ENCODE measurements at places on chromosomes 5 and 9.

- DNase-seq, result no peak
Measured at GRCh38 chr9:137158625-137159024, 11.2 kb downstream of the LRRC26 start.

GRCh38 chr5:135141303-135142268 is 107.6 kb upstream of the PITX1 start:
- DNase-seq, result no peak

DNA sequence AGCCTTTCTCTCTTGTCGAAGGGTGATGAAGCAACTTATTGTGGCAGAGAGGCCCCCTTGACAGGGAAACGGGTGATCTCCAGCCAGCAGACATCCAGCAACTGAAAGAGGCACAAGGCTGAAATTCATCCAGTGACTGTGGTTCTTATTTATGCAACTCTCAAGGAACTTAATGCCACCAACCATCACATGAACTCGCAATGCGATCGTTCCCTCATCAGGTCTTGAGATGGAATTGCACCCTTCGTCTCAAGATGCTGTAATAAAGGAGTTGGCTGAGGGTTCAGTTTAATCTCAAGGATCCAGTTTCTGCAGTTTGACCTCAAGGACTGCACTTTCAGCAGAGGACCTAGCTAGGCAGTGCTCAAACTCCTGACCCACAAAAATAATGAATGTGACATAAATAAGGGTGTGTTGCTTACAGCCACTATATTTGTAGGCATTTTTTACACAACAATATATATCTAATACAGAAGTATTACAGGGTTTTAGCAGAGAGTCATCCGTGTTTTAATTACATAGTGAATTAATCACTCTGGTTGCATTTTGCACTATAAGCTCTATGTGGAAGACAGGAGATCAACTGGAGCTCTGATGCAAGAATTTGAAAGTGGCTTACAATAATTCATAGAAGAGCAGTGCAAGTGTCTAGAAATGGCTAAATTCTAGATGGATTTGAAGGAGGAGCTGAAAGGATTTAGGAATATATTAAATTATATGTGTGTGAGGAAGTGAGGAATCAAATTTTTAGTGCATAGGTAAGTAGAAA is 957.8 kb upstream of the CTNND2 start:
- DNase-seq, result no peak

- no peak for DNase-seq
Measured at GRCh38 chr5:112201141-112201540, 217.9 kb downstream of the EPB41L4A start.

GRCh38 chr9:84839541-84839940 is 170.0 kb downstream of the NTRK2 start:
- no peak for DNase-seq

GRCh38 chr5:125298746-125299379 is 552.4 kb upstream of the ZNF608 start:
- DNase-seq, result no peak

- DNase-seq, result no peak
Measured at GRCh38 chr5:17283121-17283415, 65.6 kb downstream of the BASP1 start.

DNA sequence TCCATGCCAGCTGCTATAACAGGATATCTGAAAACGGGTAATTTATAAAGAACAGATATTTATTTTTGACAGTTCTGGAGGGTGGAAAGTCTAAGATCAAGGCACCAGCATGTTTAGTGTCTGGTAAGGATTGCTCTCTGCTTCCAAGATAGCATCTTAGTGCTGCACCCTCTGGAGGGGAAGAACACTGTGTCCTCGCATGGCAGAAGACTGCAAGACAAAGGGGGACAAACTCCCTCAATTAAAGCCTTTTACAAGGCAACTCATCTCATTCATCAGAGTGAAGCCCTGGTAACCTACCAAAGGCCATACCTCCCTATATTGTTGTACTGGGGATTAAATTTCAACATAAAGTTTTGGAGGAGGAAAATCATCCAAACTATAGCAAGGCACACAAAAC is 298.9 kb upstream of the EDIL3 start:
- DNase-seq, result no peak

DNA sequence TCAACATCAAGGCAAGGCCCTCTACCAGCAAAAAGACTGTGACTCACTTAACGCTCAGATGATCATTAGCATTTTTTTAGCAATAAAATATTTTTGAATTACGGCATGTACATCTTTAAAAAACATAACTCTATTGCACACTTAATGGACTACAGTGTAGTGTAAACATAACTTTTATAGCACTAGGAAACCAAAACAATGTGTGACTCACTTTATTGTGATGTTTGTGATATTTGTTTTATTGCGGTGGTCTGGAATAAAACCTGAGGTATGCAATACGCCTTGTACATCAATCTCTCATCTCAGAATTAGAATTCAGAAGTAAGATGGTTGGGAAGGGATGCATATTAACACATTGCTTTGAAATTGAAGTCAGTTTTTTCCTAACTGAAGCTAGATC is 106.9 kb upstream of the PTCH1 start:
- no peak for DNase-seq

DNA sequence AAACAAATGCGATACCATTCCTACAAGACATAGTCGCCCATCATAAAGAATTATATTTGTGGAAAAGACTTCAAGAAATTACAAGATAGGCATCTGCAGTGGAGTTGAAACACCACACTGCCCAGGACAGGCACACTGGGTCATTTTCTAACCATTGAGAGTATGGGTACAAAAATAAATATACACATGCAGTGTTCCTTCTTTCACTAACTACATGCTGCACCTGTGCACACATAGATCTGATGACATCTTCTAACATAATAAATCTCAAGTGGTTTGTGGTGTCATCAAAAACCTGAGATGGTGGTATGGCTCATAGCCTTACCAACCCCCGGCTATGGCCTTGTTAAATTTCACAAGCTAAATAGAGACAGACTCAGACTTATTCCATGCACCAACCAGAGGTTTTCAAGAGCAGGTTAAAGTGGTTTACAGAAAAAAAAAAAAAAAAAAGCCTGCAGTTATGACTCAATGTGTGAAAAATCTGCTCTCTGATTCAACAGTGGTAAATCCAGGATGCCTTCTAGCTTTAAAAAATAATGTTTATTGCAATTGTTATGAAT is 12.4 kb upstream of the NFIB start:
- no peak for DNase-seq

DNA sequence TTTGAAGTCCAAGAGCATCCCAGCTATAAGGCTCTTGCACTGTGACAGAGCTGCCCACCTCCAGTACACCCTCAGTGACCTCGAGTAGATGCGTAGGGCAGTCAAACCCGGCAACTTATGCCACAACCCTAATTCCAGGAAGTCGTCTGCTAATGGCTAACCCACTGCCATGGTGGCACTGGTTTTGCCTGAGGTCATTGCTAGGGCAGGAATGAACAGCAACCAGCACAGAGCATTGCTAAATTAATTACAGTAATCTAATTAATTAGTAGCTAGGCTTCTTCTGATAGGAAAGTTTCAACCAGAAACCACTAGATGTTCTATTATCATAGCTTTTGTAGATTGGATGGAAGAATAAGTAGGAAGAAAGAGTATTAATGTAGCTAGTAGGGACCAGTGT is 122.8 kb downstream of the DPYSL3 start:
- DNase-seq, result no peak

GRCh38 chr5:65902104-65902503 is 24.3 kb upstream of the ERBIN start:
- DNase-seq, result no peak

DNA sequence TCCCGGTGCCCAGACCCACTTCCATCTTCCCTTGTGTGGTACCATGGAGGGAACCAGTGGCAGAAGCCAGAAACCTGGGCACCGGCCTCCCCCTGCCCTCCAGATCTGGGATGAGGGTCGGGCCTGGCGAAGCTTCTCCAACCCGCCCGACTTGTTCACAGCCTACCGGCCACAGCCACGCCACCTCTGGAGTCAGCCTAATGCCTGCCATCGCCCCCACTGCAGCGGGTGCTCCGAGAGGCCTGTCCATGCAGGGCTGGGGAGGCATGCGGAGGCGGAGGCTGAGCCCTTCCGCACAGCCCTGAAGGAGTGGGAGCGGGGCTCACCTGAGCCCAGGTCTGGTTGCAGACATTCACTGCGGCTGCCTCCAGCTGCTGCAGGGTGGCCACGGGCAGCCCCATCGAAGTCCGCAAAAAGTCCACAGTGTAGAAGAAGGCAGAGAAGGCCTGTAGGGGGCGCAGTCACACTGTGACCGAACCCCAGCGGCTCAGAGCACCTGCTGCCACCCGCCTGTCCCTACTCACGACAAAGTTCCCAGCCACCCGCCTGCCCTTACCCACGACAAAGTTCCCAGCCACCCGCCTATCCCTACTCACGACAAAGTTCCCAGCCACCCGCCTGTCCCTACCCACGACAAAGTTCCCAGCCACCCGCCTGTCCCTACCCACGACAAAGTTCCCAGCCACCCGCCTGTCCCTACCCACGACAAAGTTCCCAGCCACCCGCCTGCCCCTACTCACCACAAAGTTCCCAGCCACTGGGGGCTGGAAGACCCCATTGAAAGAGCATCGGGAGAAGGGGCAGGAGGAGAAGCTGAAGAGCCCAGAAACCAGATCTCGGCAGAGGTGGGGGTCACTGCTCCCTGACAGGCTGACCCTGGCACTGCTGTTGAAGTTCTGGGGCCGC is 3.8 kb upstream of the NPDC1 start:
- no peak for DNase-seq

GRCh38 chr9:29548436-29548835 is 1975.2 kb upstream of the C9orf72 start:
- DNase-seq, result no peak

- no peak for DNase-seq
Measured at GRCh38 chr5:92644266-92644886, 936.6 kb downstream of the NR2F1-AS1 start.

GRCh38 chr5:43315682-43316081 is 2.5 kb upstream of the HMGCS1 start:
- no peak for DNase-seq

DNA sequence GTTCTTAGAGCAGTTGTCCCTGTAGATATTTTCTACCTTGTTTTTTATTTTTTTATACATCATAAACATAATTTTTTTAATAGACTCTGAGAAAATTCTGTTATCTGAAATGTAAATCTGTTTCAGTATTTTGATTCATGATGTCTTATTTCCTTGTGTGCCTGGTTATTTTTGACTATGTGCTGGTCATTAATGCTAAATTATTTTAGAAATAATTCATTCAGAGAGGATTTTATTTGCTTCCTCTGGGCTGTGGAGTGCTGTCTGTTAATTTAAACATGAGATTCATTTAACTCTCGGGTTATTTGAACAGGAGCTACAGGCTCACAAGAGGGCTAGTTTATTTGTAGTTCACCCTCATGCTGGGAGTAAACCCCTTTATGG is 124.3 kb upstream of the PITX1 start:
- no peak for DNase-seq

DNA sequence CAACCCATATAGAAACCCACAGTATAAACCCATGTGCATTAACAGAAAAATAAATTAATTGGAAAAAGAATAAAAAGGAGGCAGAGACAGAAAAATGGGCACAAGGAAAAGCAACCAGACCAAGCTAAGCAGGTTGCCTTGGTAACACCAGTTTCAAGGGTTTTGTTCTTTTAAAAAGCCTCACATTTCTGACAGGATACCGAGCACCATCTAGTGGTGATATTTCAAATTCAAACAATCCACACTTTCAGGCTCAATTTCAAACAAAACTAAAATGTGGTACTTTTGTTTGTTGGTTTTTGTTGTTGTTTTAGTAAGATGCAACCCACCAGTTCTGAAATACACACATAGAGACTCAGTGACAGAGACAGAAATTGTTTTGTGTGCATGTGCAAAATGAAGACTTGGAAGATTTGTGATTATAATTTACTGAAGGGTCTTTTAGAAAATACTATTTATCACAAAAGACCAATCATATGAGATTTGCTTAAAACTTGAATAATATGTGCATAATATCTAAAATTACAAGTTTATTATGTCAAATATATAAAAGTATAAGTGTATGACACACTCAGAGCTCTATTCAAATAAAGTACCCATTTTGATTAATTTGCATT is 318.2 kb downstream of the SLCO4C1 start:
- peak; percentile 28 for DNase-seq

GRCh38 chr5:160155017-160155750 is 35.9 kb upstream of the PWWP2A start:
- DNase-seq, result no peak

DNA sequence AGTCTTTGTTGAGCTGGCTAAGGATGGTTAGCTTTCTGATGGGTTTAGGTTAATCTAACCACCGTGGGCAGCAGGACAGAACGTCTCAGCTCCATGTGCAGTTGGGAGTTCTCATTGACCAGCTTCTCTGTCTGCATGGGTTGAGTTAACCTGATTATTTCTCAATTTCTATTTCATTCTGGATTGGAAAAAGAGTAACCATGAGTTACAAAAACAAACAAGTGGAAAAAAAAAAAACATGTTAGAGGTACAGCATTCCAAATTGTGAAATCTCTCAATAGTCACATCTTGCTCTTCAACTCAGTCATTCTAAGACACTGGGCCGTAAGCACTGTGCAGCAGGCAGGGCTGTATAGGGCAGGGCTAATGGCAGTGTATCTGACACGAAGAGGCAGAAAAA is 343.7 kb upstream of the KLF4 start:
- DNase-seq, result no peak

GRCh38 chr5:135154961-135155360 is 120.9 kb upstream of the PITX1 start:
- DNase-seq, result no peak

DNA sequence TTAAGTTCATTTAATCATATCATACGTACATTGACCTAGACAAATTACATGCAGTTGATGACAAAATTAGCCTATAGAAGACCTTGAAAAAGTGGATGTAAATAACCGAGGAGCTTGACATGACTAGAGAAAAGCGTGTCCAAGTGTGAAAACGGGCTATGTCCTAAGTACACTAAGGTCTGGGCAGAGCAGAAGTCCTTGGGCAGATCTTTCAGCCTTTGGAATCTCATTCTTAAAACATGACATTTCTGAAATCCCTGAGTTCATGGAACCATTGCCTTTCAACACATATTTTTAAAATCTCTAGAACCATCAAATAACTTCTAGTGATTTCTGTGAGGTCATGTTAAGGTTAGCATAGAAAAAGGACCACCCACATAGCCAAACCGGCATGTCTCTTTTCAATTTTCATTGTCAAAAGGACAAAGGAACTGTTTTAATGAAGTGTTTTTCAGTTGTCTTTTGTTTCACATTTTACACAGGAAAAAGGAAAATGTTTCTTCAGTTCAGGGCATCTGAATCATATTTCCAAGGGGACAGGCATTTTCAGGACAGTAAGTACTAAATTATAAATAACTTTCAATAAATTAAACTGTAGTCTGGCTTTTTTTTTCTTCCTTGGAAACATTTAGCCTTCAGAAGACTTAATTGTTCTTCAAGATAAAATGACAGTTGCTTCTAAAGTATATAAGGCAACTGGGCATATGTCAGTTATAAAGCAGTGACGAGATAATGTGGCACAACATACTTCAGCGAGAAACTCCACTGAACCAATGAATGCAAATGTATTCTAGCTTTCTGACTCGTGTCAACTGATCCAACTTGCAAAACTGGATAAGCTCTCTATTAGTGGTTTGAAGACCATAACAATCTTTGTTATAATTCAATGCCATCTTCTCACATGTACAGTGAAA is 416.8 kb downstream of the NFIB start:
- DNase-seq, result no peak

- no peak for DNase-seq
Measured at GRCh38 chr9:14281876-14282275, 32.1 kb downstream of the NFIB start.

GRCh38 chr9:121192959-121193640 is 8.6 kb downstream of the RAB14 start:
- DNase-seq, result no peak

All from NT2/D1 (cell line).